T-helper 17 cell (primary cell): ENCODE measurements at places on chromosomes 1 and 21. TPM values are rescaled to one million over a fixed set of nuclear protein-coding genes. Genes with fewer than 3 reads are reported as not detected.

Gene FASLG
- total RNA-seq = 0.47 TPM

Gene CYP4B1
- total RNA-seq = not detected

GRCh38 chr1:160837558-160838205 lies 25.0 kb downstream of the CD244 start:
- peak; percentile 63 for DNase-seq

- DNase-seq = no peak
These were observed 132.1 kb downstream of the RHOU start for GRCh38 chr1:228867108-228867950.

DNA sequence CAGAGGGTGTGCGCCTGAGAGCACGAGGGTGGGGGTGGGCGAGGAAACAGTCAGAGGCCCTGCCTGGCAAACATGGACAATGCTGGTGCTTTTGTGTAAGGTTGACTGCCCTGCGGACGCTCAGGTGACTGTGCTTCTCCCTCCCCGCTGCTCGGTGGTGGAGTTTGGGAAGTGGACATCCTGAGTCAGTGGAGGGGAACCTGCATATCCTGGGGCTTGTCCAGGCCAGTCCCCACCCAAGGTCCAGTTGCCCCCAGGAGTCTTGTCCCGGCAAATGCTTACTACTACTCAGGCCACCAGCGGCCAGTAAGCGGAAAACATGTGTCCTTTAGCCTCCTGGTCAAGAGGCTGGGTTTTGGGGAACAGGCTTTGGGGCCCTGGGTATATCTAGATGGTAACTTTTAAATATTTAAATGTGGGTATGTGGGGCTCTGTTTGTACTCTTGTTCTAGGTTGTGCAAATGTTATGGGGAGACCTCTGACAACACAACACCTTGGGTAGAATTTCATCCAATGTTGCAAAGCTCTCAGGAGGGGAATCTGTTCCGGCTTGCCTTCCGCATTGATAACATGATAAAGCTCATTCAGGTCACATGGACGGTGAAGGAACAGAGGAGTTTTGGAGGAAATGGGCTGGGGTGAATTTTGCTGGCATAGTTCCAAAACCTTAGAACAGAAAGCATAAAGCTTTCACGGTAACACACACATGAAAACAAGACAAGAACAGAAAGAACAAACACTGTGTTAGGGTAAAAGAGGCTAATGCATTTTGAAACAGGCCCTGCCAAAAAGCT lies 364.9 kb downstream of the PRDM2 start:
- DNase-seq = no peak
